ENCODE measurements at places on chromosomes 1 and 21. TPM values are rescaled to one million over a fixed set of nuclear protein-coding genes. Genes with fewer than 3 reads are reported as not detected.
A peak's percentile ranks its signal among the peaks of the same experiment; 100 is the strongest.

DNA sequence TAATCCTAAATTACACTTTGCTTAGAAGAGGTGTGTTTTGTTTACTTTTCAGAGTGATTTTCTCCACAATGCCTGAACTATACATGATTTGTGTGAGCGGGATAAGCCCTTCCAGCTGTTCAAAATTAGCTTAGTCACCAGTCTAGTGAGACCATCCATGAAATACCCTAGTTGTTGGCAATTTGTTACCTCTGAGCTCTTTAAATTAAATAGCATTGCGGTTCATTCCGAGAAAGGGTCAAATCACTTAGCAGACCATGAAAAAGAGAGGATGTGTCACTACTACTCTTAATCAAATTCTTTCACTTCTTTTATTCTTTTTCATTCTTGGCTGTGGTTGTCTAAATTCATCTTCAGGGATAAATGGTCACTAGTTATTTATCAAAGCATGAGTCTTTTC, 11.9 kb upstream of the VAV3 start:
- H3K4me3 ChIP-seq: no peak overlapping the region
- H3K4me1 ChIP-seq: peaks cover 22% of the 10 kb centered on the region
- H3K27me3 ChIP-seq: no peaks in the 10 kb centered on the region
- no peak for DNase-seq
- H3K36me3 ChIP-seq: no peaks in the 10 kb centered on the region
- no peak overlapping the region for H3K27ac ChIP-seq

DNA sequence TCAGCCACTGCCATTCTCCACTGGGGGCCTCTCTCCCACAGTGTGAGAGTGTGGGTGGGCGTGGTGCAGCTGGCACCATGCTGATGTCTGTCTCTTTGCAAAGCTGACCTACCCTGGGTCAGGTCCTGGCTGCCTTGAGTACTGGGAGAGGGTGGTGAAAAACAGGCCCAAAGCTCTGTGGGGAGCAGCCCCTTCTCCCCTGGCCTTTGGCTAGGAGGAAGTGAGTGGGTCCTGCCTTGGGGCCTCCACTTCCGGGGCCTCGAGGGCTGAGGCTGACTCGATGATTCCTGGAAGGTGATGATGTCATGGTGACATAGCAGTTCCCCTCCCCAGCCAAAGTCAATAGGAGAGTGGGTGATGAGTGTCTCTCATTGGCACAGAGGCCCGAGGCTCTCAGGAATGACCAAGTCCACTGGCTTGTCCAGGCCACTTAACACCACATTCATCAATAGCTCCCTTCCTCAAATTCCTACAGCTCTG, 53.0 kb downstream of the IER5 start:
- H3K27ac ChIP-seq: no peak overlapping the region
- no peak for DNase-seq
- peaks cover 2% of the 10 kb centered on the region for H3K27me3 ChIP-seq
- H3K4me1 ChIP-seq: peaks cover 22% of the 10 kb centered on the region

Gene PRR9
- not detected for total RNA-seq

- peaks cover 7% of the 10 kb centered on the region for H3K27me3 ChIP-seq
- H3K4me1 ChIP-seq: peaks cover 3% of the 10 kb centered on the region
- H3K4me3 ChIP-seq: peak overlapping the region; percentile 88
These were observed 358 bp downstream of the TSPAN2 start for GRCh38 chr1:115088871-115089419.

DNA sequence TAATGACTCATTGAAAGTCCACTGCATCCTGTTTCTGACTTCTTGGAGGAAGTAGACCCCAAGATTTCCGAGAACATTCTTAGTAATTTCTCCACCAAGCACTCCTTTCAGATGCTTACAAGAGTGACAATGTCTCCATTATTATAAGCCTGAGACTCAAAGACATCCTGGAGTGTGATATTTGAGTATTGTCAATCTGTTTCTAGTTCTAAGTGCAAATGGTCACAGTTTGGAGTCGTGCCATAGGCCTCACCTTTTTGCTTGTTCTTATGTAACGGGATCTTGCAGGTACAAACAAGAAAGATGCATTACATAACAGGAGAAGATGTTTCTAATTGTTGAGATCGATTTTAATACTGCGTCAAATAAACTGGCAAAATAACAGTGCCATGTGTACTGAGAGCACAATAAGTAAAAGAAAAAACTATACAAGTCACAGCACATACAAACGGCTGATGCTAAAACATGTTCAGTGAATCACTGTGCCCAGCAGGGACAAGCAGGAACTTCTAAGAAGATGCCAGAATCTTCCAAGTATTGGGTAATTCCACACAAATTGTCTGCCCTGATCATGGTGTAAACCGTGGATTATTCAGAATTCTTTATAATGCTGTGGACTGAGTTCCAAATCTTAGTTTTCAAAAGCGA, 54.1 kb downstream of the CD2 start:
- DNase-seq: no peak
- no peak overlapping the region for H3K4me3 ChIP-seq
- peaks cover 12% of the 10 kb centered on the region for H3K36me3 ChIP-seq
- H3K4me1 ChIP-seq: no peaks in the 10 kb centered on the region
- H3K27me3 ChIP-seq: no peaks in the 10 kb centered on the region

GRCh38 chr1:244046907-244047611, 4.0 kb upstream of the ZBTB18 start:
- peaks cover 3% of the 10 kb centered on the region for H3K4me1 ChIP-seq
- H3K4me3 ChIP-seq: peak overlapping the region; percentile 90
- DNase-seq: no peak
- peaks cover 6% of the 10 kb centered on the region for H3K27me3 ChIP-seq

DNA sequence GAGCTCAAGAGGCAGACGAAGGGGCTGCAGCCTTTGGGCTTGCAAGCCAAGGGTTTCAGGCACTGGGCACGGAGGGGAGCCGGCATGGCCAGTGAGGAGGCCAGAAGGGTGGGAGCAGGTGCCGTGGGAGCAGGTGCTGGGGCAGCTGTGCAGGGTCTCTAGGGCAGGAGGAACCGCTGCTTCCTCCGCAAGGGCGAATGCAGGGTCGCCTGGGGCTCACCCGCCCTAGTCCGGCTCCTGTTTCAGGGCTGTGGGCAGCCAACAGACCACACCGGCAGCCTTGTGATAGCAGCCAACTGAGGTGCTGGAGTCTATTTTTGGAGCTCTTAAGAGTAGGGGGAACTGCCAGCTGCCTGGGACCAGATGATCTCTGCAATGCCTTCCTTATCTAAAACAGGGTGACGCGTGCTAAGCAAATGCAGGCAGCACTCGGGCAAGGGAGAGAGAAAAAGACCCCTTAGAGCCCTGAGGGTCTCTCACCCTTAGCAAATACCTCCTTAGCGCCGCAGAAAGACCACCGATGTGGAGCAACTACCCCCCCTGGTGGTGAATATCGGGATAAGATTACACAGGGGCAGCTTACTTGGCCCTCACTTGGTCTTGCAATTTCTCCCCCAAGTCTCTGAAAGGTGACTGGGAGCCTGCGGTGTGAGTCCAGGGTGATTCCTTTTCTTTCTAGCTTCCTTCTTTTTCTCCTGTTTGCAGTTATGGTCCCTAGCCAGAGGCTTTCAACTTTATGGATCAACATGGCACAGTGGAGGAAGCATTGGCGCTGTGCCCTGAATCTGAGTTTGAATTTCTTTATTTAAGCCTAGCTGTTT, 20.7 kb upstream of the MAPKAPK2 start:
- peak; percentile 77 for DNase-seq
- peaks cover 9% of the 10 kb centered on the region for H3K4me1 ChIP-seq
- peak overlapping the region; percentile 39 for H3K27ac ChIP-seq
- peaks cover 1% of the 10 kb centered on the region for H3K27me3 ChIP-seq
- no peaks in the 10 kb centered on the region for H3K36me3 ChIP-seq
- peak overlapping the region; percentile 6 for H3K4me3 ChIP-seq

Gene IL12RB2
- total RNA-seq: not detected

Measured in glutamatergic neuron (in vitro differentiated cells).